Stimulated activated CD4-positive, alpha-beta T cell treated with anti-CD3 and anti-CD28 coated beads, Interleukin-1b, Interleukin-23, amount 100 ng/mL, for 1 hour (primary cell): ENCODE measurements at places on chromosomes 4 and X.

DNA sequence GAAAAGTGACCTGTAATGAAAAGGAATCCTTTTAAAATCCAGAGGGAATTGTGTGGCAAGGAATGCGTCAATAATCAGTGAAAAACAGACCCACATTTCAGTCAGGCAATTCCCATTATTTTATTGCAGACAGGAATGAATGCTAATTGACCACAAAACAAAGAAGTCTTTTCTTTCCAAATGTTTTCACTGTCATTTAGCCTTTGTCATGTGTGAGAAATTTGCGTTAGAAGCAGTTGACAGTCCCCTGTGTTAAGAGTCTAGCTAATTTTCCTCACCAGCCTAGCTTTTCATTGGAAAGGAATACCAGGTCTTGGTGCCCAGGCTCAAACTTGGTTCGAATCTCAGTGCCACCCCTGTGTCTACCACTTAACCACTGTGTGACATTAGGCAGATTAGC is 83.4 kb downstream of the KIT start:
- DNase-seq = no peak

- no peak for DNase-seq
Measured at GRCh38 chr4:38046727-38047489, 86.7 kb downstream of the PTTG2 start.

DNA sequence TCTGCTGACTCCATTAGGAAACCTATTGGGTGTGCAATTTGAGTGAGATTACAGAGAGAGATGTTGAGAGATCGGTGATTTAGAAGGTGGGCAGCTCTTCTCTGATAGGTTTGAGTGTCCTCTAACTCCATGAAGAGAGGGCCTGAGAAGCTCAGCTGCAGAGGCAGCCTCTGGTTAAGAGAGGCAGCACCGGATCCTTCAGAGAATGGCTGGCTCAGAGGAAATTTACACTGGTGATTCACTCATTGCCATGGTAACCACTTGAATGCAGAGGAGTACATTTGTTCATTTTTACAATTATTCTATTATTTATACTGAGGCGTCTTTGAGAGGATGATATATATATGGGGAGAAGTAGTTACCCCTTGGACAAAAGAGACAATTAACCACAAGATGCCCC is 171.7 kb downstream of the PDGFRA start:
- no peak for DNase-seq

- DNase-seq = no peak
Measured at GRCh38 chrX:9326369-9326768, 138.5 kb upstream of the TBL1X start.

GRCh38 chr4:59612235-59612634 is 1587.9 kb upstream of the ADGRL3 start:
- DNase-seq = no peak

DNA sequence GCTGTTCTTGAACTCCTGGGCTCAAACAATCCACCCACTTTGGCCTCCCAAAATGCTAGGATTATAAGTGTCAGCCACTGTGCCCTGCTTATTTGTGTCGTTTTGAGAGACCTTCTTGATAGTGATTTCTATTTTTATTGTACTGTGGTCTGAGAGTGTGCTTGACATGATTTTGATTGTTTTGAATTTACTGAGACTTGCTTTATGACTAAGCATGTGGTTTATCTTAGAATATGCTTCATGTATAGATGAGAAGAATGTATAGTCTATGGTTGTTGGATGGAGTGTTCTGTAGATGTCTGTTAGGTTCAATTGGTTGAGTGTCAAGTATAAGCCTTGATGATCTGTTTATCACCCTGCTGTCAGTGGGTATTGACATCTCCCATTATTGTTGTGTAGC is 789.3 kb downstream of the IL1RAPL1 start:
- no peak for DNase-seq

GRCh38 chr4:80062527-80062926 is 10.5 kb downstream of the ANTXR2 start:
- no peak for DNase-seq

DNA sequence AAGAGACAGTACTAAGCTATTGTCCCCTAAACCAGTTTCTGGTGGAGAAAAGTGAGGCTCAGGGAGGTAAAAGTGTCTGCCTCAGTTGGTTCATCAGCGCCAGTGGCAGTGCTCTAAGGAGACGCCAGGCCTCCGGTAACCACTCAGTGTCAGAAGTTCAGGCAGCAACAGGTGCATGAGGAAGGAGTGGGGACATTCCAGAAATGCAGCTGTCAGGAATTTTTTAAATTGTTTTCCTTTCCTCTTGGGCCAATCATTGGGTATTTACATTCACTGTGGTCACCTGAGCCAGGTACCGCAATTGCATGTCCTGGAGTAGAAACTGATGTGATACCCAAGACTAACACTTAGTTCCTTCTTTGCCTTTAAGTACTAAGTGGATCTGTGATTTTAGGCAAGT is 40.2 kb upstream of the HS3ST1 start:
- no peak for DNase-seq

DNA sequence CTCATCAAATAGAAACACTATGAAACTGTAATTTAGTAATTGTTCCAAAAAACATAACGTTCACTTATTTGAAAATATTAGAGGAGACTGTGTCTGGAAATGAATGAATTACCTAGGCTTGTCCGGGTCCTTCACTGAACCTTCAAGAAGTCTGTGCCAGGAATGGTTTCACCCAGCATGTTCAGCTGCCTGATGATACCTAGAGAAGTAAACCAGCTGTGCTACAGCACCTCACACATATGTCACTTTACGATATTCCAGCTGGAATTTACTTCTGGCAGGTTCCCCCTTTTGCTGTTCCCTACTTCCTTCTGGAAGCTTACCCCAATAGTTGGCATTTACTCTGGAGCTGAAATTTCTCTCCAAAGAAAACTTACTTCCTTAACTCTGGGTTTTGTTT is 906.5 kb downstream of the FAT4 start:
- no peak for DNase-seq

GRCh38 chr4:8796096-8796495 is 75.5 kb downstream of the HMX1 start:
- DNase-seq = no peak

DNA sequence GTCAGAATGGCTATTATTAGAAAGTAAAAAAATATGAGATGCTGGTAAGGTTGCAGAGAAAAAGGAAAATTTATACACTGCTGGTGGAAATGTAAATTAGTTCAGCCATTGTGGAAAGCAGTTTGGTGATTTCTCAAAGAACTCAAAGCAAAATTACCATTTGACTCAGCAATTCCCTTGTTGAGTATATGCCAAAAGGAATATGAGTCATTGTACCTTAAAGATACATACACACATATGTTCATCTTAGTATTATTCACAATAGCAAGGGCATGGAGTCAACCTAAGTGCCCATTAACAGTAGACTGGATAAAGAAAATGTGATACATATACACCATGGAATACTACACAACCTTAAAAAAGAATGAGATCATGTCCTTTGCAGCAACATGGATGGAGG is 148.2 kb downstream of the COMMD8 start:
- no peak for DNase-seq

DNA sequence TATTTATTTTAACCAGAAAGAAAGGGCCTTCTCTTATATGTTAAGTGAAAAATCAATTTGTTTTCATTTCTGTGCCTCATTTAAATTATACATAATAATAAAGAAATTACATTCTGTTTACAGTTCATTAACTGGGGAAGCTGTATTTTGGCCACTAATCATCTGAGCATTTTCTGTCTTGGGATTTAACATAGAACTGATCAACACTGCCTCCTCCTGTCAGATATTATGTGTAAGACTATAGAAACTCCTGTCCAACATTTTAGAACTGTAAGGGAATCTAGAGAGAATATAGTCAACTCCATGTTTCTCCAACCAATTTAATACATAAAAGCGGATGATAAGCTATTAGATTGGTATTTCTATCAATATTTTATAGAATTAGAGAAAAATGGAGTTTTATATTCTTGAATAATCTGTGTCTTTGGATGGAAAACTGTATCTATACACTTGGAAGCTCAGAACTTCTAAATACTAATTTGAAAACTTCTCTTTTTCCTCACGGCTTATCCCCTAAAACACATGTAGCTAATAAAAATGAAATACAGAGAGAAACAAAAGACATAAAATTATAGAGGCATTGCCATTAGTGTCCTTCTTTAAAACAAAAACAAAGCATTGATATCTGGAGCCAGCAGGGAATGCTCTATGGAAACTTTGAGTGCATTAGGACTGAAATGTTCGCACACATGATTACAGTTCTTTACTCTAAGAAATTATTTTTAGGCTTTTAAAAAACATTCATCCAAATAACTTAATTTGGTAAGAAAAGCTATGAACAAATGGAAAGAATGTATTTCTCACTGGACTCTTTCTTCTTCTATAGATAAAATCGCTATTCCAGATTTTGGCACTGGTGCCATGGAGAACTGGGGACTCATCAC is 33.1 kb downstream of the ENPEP start:
- no peak for DNase-seq

DNA sequence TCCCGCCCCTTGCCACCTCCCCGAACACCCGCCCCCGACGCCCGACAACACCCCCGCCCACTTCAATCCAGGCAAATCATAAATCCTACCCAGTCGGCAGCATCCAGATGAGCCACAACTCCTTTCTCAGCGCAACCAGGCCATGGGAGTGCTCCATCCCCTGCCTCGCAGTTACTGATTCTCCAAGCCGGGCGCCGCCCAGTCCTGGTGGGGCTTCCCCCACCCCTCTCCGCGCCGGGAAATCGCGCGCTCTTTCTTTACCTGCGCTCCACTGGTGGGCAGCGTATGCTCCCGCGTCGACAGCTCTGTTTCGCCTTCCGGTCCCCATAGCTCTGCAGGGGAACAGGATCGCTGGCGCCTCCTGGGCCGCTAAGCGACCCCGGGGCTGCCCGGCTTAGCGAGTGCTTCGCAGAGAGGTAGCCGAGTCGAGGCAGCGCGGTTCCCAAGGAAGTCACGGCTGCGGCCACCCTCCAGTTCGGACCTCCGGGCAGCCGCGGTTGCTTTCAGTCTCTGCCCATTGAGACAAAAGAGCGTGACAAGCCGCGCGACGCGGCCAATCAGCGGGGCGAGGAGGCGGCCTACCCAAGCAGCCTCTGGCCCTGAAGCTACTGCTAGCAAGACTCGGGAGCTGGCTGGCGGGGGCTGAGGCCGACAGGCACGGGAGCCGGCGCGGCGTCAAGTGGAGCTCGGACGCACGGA is 43.7 kb upstream of the TMSB15B start:
- no peak for DNase-seq

- no peak for DNase-seq
Measured at GRCh38 chr4:1983846-1984405, 24.8 kb downstream of the NELFA start.

DNA sequence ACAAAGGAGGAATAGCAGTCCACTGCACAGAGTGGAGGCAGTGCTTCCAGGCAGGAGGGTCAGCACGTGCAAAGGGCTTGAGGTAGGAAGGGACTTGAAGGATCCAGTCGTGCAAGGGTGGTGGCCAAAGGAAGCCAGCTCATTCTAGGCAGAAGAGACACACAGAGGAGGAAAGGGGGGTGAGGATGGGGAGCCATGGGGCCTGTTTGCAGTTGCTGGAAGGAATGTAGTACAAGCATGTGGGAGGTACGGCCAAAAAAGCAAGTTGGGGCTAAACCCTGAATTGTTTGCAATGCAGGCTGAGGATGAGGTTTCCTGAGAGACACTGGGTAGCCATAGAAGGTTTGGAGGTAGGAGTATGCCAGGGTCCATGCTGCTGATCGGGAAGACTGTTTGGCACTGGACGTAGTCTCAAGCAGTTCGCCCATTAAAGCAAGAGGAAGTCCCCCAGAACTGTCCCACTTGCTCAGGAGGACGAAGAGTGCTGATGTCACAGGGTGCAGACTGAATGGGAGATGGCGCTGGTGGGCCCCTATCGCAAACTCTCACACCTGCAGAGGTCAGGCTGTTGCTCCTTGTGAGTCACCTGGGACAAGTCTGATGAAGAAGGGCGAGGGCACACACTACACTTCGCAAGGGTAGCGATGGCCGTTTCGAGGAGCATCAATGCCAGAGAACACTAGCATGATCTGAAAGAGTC is 9.1 kb upstream of the MAN2B2 start:
- DNase-seq = no peak

DNA sequence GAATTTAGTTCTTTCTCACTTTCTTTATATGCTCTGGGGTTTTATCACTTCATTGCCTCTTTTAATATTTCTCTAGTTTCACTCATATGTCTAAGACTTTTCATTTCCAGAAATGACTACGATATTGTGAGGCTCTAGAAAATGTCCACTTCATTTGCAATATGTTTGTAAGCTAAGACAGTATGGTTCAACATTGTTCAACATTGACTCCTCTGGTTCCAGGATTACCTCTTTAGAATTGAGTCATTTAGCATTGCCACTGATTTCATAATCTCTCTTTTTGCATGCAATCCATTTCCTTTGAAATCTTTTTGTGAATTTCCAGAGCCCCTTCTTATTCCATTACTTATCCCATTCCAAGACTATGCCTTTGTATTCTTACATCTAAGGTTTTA is 32.3 kb downstream of the BBS12 start:
- DNase-seq = no peak

DNA sequence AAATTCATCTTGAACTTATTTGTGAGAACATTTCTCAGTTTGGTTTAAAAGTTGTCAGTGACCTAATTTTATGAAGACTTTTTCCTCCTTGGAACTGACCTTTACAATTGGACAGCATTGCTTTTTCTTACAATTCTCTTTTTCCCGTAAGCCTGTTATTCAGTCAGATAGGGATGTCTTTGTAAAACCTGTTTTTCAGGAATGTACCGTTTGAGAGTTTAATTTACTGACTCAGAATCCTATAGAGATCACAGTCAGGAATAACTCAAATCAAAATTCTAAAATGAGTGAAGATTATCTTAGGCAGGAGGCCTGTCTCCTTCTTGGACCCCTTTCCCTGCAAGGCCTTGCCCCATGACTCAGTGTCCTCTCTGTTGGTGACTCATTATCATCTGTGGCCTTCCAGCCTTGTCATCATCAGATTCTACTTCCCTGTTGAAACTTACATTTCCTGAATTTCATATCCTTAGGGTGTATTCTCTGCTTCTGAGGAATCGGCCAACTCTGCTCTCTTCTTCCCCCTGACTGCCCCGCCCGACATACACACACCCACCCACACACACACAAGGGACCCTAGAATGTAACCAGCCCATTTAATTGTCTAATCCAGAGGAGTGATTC is 99.8 kb downstream of the ARHGAP10 start:
- DNase-seq = no peak

GRCh38 chrX:18873189-18873791 is 110.6 kb downstream of the PHKA2 start:
- no peak for DNase-seq

- DNase-seq = no peak
Measured at GRCh38 chrX:25754399-25754798, 383.7 kb upstream of the MAGEB18 start.

- no peak for DNase-seq
Measured at GRCh38 chr4:72505314-72505744, 63.7 kb downstream of the ADAMTS3 start.

DNA sequence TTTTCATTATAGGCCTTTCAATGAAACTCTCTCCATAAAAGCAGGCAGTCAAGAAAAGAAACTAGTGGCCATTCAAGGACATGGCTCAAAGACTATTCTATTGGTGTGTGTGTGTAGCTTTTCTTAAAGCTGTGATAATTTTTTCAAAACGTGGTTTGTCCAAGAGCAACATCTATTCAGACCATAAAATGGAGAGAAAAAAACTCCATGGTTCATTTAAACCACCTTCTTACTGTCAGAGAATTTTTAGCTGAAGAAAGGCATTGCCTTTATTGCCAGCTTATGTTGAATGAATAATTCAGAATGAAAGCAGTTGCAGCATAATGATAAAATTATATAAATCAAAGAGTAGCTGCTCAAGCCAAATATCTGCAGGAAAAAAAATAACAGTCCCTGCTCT is 325.5 kb downstream of the PCDH18 start:
- no peak for DNase-seq
